ENCODE measurements at places on chromosomes 13 and 19.

- DNase-seq = no peak
These were observed 67.7 kb upstream of the STARD13 start for GRCh38 chr13:33353210-33353609.

- no peak for DNase-seq
These were observed 48.1 kb downstream of the F2RL3 start for GRCh38 chr19:16936901-16937300.

GRCh38 chr13:99287551-99287950, 19.6 kb downstream of the GPR183 start:
- no peak for DNase-seq

DNA sequence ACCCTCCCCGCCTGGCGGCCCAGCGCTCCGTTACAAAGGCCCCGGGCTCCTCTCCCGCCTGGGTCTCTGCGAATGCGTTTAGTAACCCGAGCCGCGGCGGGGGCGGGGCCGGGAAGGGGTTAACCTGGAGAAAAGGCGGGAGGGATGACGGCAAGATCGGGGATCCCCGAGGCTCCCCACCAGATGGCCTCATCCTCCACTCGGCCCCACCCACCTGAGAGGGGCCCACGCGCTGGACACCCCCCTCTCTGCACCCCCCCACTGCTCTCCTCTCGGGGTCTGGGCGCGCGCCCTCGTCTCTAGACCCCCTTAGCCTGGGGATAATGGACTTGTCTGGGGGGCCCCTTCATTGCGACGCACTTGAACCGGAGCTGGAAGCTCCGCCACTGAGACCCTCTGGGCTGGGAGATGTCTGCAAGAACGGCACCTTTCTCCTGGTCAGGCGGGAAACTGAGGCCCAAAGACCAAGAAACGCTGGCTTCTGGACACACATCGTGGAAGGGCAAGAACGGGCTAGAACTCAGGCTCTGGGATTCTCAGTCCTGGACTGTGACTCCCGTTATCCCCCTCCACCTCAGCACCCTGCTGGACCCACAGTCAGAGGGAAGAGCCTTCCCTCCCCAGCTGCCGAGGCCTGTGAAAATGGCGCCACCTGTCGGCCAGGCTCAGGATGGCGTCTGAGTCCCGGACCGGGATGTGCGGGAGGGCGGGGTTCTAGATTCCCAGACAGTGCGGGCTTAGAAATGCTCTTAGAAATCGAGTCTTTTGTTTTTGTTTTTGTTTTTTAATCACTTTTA, 2.9 kb upstream of the LTBP4 start:
- peak; percentile 90 for DNase-seq

DNA sequence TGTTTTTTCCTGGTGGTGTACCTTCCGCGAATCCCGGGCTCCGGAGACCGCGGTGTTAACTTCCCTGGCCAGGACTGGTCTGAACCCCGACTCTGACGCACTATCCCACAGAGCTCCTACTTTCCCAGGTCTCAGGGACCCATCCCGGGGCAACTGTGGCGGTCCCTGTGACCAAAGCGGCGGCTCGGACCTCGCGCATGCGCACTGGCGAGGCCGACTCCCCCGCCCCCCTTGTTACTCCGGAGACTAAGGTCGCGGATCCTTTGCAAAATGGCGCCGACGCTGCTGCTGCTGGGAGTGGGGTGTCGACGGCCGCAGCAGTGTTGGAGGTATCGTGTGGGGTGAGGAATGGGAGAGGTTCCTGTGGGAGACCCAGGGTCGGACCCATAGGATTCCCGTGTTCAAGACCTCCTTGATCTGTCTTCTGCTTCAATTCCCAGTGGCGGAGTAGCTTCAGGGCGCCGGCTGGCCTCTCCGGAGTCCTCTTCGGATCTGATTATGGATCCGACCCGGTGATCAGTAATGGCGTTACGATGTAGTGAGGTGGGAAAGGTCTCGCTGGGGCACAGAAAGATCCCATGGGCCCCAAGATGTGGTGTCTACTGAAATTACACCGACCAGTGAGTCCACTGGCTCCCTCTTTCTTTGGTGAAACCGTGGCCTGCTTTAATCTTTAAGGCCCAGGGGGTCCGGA, 66.6 kb upstream of the ZNF527 start:
- DNase-seq = peak; percentile 9

DNA sequence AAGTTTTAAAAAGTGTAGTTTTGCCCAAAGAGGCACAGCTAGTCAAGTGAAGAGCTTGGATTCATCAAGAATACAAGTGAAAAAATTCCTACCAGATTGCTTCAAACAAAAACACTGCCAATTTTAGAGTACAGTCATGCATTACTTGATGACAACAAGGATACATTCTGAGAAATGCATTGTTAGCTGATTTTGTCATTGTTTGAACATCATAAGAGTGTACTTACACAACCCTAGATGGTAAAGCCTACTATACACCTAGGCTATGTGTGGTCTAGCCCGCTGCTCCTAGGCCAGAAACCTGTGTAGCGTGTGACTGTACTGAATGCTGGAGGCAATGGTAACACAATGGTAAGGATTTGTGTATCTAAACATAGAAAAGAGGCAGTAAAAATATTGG, 41.1 kb downstream of the TMTC4 start:
- peak; percentile 84 for DNase-seq

- peak; percentile 52 for DNase-seq
These were observed at the start of gene C3 for GRCh38 chr19:6720369-6721137. TSS of gene C3 (minus strand) at chr19:6720650. CDS start at chr19:6720589, 61 bp downstream.

- DNase-seq = no peak
These were observed 627.8 kb upstream of the SLC10A2 start for GRCh38 chr13:103694033-103694432.

GRCh38 chr19:41619018-41619556, 7.8 kb downstream of the CEACAM4 start:
- DNase-seq = no peak

DNA sequence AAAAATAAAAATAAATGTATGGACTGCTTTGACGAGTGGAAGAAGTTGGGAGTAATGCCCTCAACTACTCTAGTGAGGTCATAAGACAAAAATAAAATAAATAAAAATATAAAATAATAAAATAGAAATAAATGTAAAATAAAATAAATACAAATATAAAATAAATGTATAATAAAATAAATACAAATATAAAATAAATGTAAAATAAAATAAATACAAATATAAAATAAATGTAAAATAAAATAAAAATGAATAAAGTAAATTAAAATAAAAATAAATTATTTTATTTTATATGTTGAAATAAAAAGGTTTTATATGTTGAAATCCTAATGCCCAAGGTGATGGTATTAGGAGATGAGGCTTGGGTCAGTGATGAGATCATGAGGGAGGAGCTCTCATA, 20.1 kb upstream of the IGSF23 start:
- DNase-seq = no peak

DNA sequence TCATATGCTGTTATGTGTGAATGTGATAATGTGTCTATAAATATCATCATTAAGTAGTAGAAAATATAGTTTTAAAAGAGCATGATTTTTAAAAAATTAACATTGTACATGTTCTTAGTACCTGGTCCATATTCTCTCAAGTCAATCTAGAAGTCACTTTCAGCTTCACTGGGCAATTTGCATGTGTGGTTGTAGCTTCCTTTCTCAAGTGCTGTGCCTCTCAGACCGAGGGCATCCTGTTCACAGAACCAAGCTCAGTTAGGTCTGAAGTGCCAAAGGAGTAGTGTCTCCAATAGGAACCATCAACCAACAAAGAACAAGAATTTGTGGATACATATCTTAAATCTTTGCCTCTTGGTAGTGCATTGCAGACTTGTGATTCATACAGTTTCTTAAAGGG, 541.8 kb upstream of the SLC10A2 start:
- no peak for DNase-seq

DNA sequence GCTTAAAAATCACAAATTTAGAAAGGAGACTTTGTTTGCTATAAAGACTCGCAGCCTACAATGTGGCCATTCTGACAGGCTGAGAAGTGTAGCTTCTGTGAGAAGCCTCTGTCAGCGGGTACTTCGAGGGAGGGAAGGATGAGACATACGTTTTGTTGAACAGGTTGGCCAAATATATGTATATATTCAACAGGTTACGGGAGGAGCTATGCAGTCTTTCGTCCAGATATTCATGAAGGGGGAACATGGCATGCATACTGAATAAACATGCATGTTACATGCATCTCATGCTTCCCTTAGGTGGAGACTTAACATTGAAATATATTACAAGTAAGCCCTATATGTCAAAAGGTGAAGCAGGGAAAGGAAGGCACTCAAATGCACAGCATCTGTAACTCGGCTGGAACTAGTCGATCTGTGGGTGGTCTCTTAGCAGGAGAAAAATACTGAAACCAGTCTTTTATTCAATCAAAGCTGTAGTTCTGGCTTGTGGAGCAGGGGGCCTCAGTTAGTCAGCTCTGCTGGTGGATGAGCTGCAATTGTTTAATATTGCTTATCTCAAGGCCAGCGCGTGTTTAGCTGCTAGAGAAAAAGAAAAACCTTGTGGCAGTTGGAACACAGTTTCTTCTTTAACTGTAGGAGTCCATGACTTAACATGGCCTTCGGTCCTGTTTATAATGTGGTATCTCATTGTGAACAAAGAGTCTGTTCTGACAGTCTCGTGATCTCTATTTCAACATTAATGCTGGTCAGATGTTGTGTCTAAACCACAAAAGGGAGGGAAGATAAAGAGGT, 94.3 kb downstream of the FAM216B start:
- peak; percentile 80 for DNase-seq

Data from fibroblast of skin of right quadriceps (primary cell).